IPS DF 19.7 (cell line): ENCODE measurements at places on chromosomes 3 and 15.

DNA sequence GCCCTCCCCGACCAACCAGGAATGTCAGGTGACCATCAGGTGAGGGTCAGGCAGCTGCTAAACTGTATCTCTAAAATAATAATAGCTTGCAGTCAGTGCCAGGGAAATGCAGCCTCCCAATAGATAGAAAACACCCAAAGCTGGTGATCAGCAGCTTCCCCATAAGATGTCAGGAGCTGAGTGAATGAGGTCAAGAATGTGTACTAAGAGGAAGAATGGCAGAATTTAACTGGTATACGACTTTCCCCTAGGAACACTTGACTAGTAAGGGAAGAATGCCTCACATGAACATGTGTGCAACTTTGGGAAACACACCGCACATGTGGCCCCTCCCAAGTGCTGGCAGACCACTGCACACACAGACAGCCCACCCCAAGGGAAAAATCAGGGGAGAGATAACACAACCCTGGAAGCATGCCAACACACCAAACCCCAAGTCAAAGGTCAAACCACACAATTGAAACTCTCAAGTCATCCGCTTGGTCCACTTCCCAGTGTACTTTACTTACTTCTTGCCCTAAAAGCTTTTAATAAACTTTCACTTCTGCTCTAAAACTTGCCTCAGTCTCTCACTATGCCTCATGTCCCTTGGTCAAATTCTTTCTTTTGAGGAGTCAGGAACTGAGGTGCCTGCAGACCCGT, 806.5 kb downstream of the OTOL1 start:
- no peak for DNase-seq

DNA sequence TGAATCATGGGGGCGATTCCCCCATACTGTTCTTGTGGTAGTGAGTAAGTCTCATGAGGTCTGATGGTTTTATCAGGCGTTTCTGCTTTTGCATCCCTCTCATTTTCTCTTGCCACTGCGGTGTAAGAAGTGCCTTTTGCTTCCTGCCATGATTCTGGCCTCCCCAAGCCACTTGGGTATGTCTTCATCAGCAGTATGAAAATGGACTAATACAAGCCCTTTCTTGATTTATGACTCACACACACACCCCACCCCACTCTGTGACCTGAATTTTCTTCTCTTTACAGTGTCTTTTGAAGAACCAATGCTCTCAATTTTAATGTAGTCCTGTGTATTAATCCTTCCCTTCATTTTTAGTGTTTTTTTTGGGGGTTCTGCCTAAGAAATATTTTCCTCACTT, 244.8 kb downstream of the PLCL2 start:
- no peak for DNase-seq

DNA sequence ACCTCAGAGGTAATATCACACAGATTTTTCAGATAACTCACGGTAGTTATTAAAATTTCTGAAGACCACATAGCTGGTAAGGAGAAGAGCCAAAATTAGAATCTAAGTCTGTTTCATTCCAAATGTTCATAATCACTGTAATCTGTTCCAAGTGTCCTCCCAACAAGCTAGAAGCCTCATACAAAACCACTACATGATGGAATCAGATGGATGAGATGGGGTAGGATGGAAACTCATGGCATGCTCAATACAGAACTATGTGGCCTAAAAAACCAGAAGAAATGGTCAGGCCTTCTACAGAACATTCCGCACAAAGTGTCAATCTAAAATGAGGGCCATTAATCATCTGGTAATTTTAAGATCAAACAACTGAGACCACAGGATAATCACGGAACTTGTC, 91.8 kb downstream of the THBS1 start:
- no peak for DNase-seq

DNA sequence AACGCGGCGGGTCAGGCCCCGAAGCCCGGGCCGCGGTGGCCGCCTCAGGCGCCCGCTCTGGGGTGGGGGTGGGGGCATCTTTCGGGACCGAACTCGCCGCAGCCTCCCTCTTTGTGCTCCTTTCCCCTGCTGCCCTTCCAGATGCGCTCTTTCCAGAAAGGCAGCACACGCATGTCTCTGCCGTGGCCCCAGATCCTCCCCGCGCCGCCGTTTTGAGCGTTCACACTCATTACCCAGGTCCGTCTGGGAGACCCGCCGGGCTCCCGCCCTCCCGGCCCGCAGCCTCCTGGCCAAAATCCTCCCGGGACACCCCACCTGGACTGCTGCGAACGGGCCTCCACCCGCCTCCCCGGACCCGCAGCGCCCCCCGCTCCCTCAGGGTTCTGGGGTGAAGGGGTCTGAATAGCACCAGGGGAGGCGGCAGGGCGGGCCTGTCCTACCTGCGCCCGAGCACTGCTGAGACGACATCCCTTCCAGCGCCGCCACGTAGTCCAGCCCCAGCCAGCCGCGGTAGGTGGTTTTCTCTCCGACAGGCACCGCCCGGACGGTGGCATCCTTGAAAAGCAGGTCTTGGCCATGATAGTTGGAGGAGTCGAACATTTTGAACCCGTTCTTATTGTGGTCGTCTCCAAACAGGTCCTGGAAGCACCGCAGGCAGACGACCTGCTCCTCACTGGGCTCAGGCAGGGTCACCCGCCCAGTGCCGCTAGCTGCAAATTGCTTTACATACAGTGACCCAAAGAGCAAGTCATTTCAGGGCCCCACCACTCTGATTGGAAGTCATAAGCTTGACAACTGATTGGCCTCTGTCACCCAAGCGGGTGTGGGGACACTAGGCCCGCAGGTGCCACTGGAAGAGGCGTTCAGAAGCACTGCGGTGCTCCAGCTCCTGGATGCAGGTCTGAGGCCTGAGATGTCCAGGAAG, 25.9 kb downstream of the MELTF start:
- no peak for DNase-seq

DNA sequence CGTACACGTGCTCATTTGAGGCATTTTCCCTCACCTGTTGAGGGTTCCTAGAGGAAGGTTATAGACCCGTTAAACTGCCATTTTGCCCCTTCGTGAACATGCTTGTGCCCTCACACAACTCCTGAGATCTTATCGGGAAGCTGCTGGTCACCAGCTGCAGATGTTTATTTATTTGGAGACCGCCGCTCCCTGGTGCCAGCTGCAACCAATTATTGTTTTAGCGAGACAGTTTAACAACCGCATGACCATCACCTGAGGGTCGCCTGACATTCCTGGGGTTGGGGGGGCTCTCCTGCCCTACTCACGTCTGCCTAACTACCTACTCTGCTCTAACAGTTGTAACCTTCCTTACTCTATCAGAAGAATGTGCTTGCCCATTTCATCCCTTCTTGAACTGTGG, 292.5 kb downstream of the MCTP2 start:
- no peak for DNase-seq

DNA sequence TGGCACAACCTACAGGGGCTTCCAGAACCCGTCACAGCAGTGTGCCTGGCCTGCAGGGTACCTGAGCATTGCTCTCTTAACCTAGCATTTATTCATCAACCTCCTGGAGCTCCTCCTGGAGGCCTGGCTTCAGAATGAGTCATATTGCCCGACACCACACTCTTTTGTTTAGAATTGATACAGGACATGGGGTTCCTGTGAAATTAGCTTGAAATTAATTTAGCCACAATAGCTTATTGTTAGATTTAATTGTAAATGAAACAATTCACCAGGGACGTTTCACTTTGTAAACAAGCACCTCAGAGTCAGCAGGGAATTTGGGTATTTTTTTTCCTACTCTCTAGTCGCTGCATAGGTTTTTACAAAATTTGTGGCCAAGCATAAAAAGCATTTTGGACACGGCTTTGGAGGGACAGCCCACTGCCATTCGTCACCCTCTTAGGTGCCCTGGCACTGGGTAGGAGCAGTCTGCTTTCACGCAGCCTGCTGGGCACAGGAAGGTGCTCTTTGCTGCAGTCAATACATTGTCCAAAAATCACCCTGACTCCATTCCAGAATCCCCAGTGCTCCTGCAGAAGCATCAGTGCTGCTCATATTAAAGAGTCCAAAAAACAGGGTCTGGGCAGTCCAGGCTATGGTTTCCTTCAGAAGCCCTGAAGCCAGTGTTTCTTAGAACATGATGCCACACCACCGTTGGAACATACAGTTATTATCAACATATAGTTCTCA, 60.8 kb upstream of the MEF2A start:
- DNase-seq, result no peak

DNA sequence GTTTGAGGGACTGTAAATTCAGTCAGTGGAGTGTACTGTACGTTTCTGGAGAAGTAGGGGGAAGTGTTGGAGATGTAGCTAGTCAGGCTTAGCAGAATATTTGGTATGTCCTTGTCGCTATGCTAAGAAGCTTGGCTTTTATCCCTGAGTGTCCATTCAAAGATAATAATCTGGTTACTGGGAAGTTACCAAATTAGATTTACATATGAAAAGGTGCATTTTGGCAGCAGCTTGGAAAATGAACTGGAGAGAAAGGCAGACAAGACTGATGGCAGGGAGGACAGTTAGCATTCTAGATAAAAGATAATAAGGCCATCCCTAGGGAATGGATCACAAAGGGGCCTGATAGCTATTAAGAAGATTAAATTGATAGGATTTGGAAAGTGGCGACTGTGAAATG, 58.7 kb downstream of the P2RY1 start:
- DNase-seq, result no peak

DNA sequence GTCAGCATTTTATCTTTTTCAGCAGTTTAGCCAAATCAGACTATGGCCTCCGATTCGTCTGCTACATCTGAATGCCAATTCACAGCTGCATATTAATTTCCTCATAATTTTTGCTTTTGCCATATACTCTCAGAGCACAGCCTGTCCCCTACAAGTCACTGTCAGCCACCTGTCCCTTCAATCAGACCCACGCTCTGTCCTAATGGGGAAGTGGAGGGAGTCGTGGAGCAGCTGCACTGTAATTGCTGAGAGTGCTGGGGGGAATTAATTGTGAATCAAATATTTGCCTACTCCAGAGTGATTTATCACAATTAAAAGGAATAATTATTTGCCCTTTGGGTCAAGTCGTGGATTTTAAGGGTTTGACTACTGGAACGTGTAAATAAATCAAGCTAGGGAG, 75.5 kb downstream of the EBLN2 start:
- no peak for DNase-seq

DNA sequence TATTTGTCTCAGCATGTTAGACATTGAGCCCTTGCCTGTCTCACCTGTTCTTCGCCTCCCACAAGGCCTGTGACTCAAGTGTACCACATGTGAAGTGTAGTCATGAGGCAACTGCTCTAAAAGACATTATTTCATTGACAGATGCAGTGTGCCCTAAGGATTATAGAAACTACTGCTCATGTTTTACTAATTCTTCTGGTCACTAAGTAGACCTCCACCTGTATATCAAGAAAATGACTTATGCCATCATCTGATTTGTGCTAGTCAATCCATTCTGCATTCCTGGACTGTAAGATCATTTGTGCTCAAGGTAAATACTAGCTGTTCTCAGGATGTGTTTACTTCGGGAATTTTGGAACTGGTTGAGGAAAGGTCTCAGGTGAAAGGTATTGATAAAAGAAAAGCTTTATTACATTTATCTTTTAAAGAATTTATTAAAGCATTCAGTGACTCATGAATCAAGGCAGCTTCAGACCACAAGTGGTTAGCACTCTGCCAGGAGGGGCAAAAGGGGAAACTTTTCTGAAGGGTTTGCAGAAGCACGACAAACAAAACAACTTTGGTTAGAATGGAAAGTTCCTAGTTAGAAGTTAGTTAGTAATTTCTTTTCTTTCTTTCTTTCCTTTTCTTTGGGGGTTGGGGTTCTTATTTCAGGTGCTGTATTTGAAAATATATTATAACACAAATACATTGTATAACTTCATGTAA, 465.3 kb upstream of the CBLB start:
- DNase-seq, result no peak

DNA sequence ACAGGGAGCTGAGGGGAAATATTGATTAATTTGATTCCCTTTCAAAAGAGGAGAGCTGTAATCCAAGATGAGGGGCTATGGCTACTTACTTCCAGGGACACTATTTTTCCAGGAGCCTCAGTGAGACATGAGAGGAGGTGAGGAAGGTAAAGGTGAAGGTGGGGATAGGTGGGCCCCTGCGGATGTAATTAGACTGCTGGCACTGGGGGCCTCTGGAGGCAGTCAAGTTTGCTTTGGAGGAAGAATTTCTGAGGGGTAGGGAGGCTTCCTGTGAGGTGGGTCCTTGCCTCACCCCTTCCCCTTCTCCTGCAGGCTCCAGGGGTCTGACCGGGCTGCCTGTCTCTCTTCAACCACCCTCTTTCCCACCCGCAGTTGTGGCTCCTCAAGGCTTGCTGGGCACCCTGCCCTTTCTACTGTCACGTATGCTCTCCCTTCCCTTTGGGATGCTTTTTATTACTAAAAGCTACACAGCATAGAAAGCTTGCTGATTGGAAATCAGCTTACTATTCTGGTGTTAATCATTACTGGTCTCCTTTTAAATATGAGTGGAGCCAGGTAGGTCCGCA, 22.5 kb downstream of the GASK1A start:
- DNase-seq, result no peak

DNA sequence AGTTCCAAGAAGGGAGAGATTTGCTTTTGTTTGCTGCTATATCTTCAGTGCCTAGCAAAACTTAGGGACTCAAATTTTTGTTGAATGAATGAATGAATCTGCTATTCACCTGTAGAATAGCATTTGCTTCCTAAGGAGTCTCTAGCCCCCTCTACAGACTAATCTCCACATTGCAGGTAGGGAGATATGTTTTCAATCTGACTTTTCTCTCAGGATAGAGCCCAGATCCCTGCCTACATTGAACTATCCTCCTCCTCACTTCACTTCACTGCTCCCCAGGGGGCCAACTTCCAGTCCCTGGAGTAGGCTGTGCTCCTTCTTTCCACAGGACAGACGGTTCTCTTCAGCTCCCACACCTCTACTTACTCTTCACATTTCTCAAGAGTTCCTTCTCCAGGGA, 81.9 kb upstream of the PTX3 start:
- DNase-seq, result no peak

GRCh38 chr15:76333720-76334437, 2.7 kb upstream of the ISL2 start:
- no peak for DNase-seq

GRCh38 chr15:41994772-41995475, 22.6 kb upstream of the EHD4 start:
- DNase-seq, result no peak

DNA sequence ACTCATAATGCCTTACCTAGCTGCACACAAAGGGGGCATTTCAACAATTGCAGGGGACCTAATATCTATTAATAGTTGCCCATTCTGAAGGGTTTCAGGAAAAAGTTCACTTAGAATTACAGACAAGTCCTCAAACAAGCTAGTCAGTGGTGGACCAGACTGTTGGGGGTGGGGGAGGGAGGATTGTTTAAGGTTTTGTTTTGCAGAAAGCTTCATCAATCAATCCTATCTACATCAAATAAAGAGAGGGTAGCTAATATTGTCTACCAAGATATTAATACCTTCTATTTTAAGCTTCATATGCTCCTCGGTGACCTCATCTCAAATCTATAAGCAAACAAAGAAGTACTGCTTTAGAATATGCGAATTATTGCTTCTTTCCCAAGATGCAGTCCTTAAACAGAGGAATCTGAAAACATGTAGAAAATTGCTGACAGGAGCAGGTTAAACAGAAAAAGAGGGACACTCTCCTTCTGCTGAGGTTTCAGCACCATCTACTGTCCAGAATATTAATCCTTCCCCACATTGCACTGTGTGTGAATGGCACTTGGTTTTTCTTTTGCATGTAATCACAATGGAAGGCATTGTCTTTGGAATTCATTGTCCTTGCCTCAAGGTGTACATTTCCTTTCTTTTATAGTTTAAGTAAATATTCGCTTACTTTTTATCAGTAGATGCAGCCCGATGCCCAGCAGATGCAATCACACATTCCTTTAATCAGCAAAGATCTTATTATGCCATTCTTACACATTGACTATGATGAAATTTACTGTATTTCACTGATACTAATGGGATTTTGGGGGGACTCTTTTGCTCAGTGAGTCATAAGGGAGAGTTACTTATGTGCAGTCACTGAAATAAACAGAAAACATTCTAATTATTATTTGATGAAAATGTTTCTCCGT, 94.7 kb downstream of the IL5RA start:
- DNase-seq, result no peak
